ENCODE measurements at places on chromosomes 5 and 9. TPM values are rescaled to one million over a fixed set of nuclear protein-coding genes. Genes with fewer than 3 reads are reported as not detected.

The DMRT3 gene
- total RNA-seq: 2.5 TPM

The NSD1 gene
- 161 TPM for total RNA-seq

The NTNG2 gene
- 8.1 TPM for total RNA-seq

The AGXT2 gene
- not detected for total RNA-seq

Measured in mesothelial cell of epicardium (in vitro differentiated cells).